ENCODE measurements at places on chromosomes 1 and 21.

DNA sequence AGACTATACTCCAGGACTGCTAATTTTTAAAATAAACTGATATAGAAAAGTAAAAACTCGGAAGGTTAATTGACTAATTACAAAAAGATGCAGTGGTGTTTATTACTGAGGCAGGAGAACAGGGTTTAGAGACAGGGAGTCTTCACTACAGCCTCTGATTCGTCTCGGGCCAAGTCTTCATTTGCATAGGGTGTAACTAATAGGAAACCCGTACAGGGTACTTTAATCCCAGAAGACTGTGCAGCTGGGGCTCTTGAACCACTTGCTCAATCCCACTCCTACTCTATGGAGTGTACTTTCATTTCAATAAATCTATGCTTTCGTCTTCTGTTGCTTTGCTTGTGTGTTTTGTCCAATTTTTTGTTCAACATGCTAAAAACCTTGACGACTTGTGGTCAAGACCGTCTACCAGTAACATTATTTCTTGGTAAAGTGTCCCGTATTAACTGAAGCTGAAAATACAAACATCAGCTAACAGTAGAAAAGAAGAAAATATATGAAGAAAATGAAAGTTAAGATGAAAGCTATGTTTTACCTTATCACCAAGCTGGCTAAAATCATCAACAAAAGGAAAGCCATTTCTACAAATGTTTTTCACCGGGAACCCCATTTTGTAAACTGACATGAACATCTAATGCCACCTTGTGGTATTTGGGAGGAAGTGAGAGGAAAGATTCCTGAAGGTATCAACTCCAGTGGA, 8.0 kb downstream of the SDHB start:
- no peak for DNase-seq

DNA sequence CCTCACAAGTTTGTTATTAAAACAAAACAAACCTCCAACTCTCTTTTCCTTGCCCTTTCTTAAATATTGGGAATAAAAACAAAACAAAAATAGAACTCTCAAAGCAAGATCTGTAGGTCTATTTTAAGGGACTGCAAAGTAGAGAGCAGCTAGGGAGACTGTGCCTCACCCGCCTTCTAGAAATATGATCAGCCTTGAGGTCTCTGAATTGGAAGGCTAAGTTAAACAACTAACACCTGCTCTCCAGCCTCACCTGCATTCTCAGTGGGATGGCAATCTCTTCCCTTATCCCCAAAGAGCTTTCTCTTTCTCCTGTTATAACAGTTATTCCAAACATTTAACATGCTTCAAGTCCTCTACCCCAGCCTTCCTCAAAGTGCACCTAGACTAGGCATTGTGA, 75.5 kb upstream of the TNR start:
- DNase-seq: no peak

- DNase-seq: no peak
Measured at GRCh38 chr1:234579967-234580366, 30.0 kb downstream of the IRF2BP2 start.

- DNase-seq: no peak
Measured at GRCh38 chr1:201454608-201455007, 14.4 kb downstream of the PHLDA3 start.

GRCh38 chr1:8203551-8203950, 114.4 kb upstream of the SLC45A1 start:
- no peak for DNase-seq

DNA sequence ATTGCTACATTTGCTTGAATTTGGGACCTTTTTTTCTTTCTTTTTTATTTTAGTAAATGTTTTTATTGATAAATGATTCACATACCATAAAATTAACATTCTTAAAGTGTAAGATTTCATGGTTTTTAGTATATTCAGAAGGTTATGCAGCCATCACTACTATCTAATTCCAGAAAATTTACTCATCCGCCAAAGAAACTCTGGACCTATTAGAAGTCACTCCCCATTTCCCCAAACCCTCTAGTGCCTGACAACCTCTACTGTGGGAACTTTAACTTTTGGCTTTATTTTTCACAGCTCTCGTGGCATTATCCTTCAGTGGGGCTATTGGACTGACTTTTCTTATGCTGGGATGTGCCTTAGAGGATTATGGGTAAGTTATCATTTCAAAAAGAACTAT, 4.5 kb downstream of the LEPR start:
- DNase-seq: no peak

GRCh38 chr1:229148743-229149142, 122.2 kb upstream of the RAB4A start:
- DNase-seq: no peak

DNA sequence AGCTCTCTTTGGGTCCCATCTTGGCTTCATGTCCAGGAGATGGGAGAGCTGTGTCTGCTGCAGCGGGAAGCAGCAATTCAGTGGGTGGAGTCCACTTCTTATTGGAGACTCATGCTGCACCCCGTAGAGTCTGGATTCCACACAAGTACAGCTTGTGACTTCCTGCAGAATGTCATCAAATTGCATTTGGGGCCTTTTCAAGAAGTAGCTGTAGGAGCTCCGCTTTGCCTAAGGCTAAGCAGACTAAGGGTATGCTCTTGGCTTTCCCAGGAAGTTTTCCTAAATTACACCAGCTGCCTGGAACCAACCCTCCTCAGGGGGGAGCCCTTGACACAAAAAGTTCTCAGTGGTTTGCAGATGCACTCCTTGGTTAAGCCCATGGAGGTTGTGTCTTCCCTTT, 5.7 kb upstream of the MOB3C start:
- no peak for DNase-seq

GRCh38 chr1:30191154-30191702, 532.2 kb downstream of the MATN1 start:
- peak; percentile 6 for DNase-seq

- DNase-seq: no peak
Measured at GRCh38 chr1:66207484-66207883, 326.5 kb upstream of the SGIP1 start.

GRCh38 chr1:203299169-203299568, 6.2 kb upstream of the BTG2 start:
- DNase-seq: no peak

DNA sequence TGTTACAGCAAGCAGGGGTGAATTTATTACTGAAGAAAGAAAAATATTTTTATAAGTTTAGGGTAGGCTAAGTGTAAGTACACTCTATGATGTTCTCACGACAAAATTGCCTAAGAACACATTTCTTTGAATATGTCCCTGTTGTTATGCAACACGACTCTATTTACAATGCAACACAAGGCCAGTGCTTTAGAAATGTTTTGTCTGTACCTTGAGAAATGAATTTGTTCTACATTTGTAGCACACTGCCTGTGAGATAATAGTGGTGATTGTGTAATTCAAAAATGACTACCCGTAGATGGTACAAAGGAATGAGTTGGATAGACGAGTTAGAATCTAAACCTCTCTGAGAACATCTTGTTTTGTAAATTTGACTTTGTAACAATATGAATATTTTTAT, 63.7 kb upstream of the IGSF5 start:
- DNase-seq: no peak

- no peak for DNase-seq
Measured at GRCh38 chr1:225670356-225670755, 17.4 kb upstream of the ENAH start.

GRCh38 chr21:16709866-16710550, 802.8 kb upstream of the CXADR start:
- no peak for DNase-seq

- peak; percentile 81 for DNase-seq
Measured at GRCh38 chr1:27940297-27940696, 5.5 kb downstream of the SMPDL3B start.

- no peak for DNase-seq
Measured at GRCh38 chr1:7719468-7720094, 51.5 kb upstream of the VAMP3 start.

DNA sequence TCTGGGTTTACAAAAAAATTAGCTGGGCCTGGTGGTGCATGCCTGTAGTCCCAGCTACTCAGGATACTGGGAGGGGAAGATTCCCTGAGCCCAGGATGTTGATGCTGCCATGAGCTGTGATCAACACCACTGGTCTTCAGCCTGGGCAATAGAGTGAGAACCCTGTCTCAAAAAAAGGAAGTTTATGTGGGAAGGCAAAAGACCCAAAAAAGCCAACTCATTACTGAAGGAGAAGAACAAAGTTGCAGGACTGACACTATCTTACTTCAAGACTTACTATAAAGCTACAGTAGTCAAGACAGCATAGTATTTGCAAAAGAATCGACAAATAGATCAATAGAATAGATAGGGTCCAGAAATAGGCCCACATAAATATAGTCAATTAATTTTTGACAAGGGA, 9.2 kb upstream of the PTGS2 start:
- DNase-seq: no peak

DNA sequence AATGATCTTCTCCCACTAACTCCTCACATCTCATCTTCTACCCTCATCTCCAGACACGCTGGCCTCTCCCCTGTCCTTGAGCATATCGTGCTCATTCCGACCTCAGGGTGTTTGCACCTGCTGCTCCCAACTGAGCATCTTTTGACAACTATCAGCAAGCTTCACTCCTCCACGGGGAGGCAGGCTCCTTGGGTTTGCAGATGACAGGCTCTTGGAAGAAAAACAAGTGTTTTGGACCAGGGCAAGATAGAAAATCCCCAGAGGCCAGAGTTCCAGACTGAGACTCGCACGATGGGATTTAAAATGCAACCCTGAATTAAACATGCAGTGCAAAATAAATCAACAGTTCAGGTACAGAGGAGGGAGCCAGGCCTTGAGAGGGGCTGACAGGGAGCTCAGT, 246.7 kb downstream of the PTPRU start:
- DNase-seq: no peak

- DNase-seq: no peak
Measured at GRCh38 chr1:101739826-101740330, 256.8 kb downstream of the OLFM3 start.

DNA sequence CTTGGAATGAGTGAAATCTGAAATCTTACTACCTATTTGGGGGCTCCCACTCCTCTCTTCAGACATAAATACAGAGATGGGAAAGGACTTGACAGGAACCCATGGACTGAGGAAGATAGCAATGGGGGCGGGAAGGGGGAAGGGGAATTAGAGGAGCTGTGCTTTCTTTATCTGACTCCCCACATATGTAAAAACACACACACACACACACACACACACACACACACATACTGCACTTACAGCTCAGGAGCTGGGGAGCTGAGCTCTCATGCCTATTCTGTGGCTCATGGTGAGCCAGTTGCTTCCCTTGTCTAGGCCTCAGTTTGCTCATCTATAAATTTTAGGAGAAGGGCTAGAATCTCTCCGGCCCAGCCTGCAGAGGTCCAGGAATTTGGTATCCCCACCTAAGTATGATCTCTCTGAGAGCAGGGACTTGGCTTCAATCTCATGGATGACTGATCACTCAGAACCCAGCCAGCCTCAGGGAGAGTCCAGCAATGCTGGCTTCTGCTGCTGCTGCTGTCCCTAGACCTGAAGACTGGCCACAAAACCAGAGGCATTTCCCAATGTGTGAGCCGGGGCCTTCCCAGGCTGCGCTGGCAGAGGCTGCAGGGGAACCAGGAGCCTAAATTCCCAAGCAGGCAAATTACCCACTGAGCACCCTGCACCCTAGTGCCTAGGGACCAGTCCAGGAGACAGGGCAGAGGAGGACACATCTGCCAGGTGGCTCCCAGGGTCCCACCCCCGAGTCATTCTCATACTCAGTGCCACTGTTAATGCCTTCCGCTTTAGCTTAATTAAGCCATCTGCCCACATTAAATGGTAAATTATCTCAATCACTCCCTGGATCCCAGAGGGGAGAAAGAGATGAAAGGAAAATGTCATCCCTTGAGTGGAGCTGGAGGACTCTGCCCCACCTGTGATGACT, 57.5 kb upstream of the RBM15 start:
- no peak for DNase-seq

DNA sequence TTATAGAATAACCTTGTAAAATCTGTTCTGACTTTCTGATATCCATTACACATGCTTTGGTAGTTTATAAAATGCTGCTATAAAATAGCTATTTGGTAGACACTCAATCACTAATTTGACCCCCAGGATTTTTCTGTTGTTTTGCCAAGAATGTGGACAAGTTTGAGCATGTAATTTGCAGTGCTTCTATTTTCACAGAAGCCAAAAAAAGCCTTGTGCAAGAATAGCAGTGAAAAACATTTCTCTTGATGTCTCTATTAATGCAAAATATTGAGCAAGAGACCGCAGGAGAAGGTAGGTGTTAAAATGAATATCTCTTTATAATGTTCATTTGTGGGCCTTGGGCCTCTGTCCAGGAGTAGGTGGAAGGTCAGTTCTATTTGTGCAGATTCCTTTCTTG, 22.5 kb downstream of the MAP3K7CL start:
- no peak for DNase-seq

- DNase-seq: no peak
Measured at GRCh38 chr1:97778718-97779117, 142.1 kb downstream of the DPYD start.

- no peak for DNase-seq
Measured at GRCh38 chr1:221543529-221544120, 198.3 kb downstream of the DUSP10 start.

GRCh38 chr1:111489604-111490003, 13.8 kb downstream of the ADORA3 start:
- no peak for DNase-seq

DNA sequence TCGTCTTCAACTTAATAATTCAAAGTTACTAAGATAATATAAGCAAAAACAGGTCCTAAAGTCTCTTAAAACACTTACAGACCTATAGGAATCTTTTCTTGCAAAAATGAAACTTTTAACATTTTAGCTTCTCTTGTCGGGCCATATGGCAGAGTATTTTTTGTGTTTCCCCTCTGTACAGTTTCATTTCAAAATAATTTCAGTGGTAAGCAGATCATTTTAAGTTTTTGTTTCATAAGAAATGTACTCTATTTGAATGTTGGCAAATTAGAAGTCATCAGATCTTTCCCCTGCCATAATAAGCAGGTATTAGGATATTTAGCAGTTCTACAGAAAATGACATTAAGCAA, 37.9 kb downstream of the RGL1 start:
- DNase-seq: no peak

DNA sequence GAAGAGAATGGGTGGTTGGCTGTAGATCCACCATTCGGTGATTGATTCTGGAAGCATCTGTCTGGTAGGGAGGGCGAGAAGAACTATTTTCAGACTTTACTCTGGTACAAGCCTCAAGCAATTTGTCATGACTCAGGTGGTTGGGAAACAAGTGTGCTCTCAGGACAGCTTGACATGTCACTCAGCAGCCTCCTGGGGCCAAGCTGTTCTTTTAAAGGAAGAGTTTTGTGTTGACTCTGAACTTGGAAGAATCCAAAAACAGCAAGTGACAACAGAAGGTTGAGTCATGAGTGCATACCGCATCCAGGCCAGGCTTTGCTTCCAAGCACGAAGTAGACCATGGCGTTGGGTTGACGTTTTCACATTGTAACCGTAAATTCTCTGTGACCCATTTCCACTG, 65.9 kb downstream of the CLIC6 start:
- no peak for DNase-seq

DNA sequence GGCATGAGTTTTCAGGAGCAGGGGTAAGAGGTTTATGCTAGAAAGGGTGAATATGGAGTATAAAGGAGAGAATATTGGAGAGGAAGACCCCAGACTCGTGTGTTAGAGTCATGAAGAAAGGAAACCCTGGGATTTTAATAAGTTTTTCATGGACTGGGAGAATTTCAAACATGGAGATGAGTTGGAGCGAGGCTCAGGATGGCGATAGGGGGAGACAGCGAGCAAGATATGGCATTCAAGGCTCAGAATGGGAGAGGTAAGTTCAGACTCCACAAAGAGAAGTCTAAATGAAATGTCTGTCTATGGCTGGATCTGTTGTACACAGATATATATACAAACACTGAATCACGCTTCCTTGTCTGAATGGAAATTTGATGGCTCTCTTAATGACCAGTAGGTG, 92.5 kb downstream of the LRRC40 start:
- no peak for DNase-seq

- DNase-seq: no peak
Measured at GRCh38 chr1:231162297-231162969, 575 bp downstream of the TRIM67 start.

GRCh38 chr1:41330588-41331545, 30.4 kb upstream of the FOXO6 start:
- no peak for DNase-seq
